ENCODE measurements at places on chromosomes 3 and 15.

DNA sequence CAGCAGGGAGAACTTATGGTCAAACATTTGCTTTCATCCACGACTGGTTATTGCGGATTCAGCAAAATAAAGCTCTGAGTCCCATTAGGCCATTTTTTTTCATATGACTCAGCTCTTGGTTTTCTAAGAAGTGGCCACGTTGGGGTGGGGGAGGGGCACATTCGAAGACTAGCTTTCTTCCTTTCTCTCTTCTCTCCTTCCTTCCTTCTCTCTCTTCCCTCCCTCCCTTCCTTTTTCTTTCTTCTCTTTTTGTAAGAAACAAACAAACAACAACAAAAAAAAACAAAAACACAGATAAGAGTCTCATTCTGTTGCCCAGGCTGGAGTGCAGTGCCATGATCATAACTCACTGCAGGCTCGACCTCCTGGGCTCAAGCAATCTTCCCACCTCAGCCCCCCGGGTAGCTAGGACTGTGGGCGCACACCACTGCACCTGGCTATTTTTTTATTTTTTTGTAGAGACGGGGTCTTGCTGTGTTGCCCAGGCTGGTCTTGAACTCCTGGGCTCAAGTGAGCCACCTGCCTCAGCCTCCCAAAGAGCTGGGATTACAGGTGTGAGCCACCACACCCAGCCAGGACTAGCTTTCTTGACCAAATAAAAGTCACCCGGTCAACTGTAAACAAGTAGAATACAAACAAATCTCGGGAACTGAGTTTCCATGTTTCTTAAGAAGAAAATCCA is 41.6 kb downstream of the ABCC5 start:
- DNase-seq, result no peak

DNA sequence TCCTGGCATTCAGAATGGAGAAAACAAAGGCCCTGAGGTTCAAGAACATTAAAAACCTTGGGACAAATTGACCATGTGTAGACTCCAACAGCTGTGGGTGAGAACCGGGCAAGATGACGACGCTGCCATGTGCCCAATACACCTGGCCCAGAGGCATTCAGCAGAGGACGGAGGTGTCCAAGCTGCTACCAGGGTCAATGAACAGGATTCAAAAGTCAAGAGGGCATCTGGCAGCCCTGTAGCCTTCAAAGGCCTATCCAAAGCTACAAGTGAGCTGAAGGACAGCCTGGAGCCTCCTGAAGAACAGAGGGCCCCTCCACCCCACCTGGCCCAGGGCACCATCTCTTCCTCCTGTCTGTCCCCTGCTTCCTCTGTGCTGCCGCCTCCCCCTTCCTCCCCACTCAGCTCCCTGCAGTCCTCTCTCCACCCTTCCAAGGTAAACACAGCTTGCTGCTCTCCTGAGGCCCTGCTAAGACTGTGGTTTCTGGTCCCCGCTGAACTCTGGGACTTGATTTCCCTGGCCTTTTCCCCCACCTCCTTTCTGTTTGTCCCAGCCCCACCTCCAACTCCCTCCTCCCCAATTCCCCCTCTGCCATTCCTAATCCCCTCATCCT is 57.5 kb downstream of the HMCES start:
- DNase-seq, result no peak

GRCh38 chr15:64180235-64180824 is 17.5 kb upstream of the PPIB start:
- no peak for DNase-seq

- no peak for DNase-seq
Observed at GRCh38 chr15:48121849-48122248, 1.1 kb downstream of the SLC24A5 start.

GRCh38 chr15:39181056-39181747 is 399.7 kb upstream of the THBS1 start:
- DNase-seq, result no peak

- DNase-seq, result no peak
Observed at GRCh38 chr3:23489300-23490158, 286.4 kb downstream of the UBE2E2 start.

DNA sequence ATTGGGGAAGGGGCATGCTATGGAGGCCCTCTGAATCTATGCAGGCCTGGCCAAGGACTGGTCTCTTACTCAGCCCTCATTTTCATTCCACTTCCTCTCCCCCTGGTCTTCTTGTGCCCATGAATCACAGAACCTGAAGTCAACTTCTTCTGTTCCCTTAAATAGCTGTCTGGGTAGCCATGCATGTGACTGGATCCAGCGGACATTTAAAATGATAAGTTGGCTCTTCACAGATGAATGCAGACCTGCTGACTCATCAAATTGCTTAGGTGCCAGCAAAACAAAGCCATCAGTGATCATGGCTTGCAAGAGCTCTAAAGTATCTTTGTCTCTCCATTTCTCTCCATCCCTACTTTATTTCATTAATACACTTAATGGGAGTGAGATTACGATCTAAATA is 90.1 kb upstream of the CADPS start:
- DNase-seq, result no peak

DNA sequence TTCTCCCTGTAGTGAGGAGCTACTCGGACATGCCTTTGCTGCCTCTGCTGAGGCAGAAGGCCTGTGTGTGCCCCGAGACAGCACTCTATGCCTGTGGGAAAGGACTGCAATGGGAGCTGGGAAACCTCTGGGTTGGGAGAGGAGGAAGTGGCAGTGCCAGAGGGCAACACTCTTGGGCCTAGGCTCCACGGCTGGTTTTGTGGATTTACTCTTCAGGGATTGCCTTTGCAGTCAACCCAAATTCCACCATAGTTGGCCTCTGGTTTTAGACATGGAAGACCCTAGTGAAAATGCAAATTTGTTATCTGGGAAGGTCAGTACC is 46.8 kb downstream of the ITGA11 start:
- DNase-seq, result no peak

GRCh38 chr3:172249039-172249438 is 199.2 kb downstream of the GHSR start:
- no peak for DNase-seq

- no peak for DNase-seq
Observed at GRCh38 chr3:71695000-71695482, 30.2 kb downstream of the EIF4E3 start.

GRCh38 chr15:53843869-53844569 is 84.6 kb upstream of the WDR72 start:
- DNase-seq, result no peak

- DNase-seq, result no peak
Observed at GRCh38 chr15:79878078-79878705, 18.6 kb downstream of the MTHFS start.

DNA sequence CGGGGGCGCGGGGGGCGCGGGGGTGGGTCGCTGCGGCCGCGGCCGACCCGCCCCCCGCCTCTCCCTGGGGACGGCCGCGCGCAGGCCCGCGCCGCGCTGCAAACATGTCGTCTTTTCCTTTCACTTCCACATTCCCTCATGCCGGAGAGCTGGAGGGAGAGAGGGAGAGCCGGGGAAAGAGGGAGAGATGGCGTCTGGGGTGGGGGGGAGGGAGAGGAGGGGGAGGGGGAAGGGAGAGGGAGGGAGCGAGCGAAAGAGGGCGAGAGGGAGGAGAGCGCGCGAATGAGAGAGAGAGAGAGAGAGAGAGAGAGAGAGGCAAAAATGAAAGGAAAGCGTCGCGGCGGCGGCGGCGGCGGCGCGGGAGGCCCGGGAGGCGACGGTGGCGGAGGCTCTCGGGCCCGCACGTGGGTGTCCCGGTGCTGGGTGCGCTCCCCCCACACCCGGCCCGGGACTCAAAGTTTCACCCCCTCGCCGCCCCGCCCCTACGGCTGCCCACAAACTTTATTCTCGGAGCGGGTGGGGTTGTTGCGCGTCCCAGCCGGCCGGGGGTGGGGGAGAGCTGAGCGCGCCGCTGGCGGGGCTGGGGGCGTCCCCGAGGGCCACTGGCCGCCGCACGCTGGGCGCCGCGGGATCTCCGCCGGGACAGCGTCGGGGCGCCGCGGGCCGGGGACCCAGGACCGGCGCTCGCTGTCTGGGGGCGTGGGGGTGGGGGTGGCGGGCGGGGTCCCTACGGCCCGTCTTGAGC is 731 bp downstream of the ZNF710 start:
- DNase-seq, result no peak

GRCh38 chr3:16704941-16705340 is 99.7 kb upstream of the DAZL start:
- no peak for DNase-seq

- no peak for DNase-seq
Observed at GRCh38 chr15:56679225-56679624, 54.1 kb downstream of the ZNF280D start.

- no peak for DNase-seq
Observed at GRCh38 chr15:60137711-60138396, 133.7 kb downstream of the FOXB1 start.

DNA sequence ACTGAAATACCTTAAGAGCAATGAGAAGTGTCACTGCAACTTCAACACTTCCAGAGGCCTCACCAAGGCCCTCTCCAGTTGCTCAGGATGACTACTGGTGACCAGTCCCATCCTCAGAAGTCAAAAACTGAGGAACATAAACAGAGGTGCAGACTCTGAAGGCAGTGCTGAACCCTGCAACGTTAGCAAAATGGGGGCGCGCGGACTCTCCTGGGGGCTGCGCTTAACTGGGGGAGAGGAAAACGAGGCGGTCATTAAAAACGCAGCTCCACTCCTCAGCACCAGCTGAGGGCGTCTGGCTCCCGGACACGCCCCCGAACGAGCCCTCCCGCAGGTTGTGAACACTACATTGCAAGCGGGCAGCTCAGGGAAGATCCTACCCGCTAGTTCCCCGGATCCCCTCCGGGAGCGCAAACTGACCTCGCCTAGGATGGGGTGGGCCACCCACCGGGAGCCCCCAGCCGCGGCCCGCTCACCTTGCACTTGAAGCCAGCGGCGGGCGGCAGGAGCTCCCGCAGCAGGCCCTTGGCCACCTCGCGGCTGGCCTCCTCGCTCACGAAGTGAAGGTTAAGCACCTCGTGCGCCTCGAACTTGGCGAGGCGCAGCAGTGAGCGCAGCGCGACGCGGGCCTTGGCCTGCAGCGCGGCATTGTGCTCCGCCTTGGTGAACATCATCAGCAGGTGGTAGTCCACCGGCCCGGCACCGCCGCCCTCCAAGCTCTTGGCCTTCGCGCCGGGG is 711 bp downstream of the XXYLT1 start:
- no peak for DNase-seq
